ENCODE measurements at places on chromosomes 1 and 21.
A peak's percentile ranks its signal among the peaks of the same experiment; 100 is the strongest.

DNA sequence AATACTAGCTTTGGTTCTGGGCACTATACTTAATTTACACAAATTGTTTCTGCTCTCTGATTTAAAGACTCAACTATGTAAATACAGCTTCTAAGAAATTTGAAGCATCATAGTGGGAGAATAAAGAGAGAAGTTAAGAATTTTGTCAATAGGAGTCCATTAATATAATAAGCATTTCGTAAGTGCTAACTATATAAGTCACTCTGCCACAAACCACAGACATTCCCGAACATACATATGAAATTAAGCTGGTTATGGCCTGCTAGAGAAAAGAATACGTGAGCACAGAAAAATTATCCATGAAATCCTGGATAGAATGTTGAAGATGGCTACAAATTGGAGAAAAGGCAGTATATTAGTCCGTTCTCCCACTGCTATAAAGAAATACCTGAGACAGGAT is 526.2 kb downstream of the MRPL39 start:
- DNase-seq, result no peak

DNA sequence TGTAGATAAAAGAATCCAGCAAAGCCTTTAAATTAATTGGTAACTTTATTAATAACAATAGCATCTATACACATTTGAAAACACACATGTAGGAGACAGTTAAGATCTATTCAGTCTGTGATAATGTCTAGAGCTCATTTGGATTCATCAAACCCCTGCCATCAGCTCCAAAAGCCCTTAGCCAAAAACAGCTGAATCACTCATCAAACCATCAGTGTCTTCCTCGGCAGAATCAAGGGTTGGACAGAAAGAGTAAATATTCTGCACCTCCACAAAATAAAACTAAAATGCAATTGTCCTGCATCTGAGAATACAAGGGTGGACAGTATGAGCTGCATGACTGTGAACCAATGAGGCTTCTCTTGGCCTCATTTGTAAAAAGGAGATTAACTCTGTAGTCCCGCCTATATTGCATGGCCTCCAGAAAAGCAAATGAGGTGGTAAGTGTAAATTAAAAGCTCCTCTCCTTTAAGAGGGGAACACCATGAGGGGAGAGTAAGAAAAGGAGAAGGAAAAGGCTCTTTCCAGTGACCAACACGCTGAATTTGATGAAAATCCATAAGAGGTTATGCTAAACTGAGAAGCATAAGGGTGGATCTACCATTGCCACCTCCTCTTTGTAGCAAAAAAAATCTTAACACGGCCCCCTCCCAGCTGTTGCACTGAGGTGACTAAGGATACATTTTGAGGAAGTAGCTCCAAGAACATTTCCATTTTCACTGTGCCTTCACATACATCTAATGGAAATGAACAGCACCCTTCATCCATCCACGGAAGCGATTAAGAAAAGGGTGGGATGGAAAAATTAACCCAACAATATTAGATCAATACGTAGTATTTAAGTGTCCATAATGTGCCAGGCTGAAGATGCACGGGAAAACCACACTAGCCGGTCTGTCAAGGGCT is 14.7 kb upstream of the BOLA1 start:
- DNase-seq, result peak; percentile 33

DNA sequence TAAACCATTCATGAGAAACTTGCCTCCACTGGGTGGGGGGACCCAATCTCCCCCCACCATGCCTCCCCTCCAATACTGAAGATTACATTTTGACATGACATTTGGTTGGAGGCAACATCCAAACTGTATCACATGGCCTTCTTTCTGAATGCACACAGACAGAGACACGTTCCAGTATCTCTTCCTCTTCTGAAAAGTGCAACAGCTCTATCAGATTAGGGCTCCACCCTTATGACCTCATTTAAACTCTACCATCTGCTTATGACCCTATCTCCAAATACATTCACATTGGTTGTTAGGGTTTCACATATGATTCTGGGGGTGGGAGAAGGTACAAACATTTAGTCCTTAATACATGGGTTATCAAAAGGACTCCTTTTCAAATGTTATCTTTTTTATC is 481.8 kb upstream of the NFIA start:
- no peak for DNase-seq

GRCh38 chr1:31669786-31670592 is 25.3 kb upstream of the PEF1 start:
- DNase-seq, result peak; percentile 63

DNA sequence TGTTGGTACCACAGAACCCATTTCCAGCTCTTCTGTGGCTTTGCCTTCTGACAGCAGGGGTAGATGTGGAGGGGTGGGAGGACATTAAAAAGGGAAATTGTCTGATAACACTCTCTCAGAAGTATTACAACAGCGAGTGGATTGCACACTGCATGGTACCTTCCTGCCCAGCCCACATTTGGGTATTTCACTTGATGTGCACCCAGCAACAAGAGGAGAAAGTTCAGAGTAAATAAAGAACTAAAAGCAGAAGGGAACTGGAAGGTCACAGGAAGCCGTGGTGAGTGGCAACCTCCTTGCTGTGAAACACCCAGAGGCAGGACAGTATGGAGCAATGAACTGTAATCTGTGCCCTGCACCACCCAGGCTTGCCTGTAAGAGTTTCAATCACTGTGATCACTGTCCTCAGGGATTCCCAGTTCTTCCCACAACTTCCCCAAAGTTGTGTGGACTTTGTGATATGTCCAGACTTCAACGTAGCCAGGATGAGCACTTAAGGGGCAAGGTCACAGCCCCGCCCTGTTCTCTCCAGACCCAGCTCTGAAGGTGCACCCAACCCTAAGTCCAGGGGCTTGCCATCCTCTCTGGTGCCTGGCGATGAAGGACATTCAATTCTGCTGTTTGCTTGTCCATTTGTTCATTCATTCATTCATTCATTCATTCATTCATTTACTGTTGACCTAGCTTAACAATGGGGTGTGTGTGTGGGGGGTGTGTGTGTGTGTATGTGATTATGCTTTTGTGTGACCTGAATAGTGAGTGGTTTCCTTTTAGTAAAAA is 18.7 kb upstream of the F5 start:
- DNase-seq, result no peak

DNA sequence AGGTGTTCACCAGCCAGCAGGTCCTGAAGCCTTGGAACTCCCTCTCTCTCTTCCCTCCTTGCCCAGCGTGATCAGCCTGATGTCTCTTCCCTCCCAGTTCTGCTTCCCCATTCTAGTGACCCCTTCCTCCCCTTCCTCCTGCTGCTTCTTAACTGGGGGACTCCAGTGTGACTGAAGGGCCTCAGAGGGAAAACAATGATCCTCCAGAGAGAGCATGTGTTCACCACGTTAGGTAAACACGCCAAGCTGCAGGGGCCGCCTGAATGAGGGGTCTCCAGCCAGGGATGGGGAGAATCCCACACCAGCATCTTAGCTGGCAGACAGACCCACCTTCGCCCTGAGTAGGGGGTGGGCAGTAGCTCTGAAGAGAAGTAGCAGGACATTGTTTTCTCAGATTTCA is 124.8 kb downstream of the TMEM53 start:
- no peak for DNase-seq

DNA sequence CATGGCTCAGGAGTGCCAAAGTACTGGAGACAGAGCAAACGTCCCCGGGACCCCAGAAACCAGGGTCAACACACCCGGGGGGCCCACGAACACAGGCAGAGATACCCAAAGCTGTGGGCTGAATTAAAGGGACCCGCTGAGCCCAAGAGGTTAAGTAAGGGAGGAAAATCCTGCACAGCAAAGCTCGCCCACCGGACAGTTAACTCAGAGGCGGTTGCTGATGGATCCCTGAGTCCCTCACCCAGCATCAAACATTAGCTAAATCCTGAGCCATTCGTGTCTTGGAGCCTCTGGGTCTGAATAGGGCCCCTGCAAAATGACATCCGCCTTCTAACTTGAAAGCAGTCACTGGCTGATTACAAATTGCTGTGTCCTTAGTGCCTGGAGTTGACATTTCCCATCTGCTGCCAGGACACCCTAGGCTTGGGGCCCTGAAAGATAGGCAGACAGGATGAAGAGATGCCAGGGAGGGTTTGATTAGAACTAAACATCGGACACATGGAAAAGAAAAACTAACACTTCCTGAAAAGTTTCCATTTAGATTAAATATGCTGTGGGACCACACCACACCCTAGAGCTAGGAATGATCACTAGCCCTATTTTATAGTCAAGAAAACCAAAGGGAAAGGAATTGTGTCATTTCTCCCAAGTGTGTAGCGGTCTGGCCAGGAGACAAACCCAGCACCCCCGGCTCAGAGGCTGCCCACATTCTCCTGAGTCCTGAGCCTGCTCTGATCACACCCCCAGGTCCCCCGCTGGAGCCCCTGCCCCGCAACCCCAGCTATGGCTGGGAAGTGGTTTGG is 239.3 kb downstream of the NPHP4 start:
- DNase-seq, result no peak

DNA sequence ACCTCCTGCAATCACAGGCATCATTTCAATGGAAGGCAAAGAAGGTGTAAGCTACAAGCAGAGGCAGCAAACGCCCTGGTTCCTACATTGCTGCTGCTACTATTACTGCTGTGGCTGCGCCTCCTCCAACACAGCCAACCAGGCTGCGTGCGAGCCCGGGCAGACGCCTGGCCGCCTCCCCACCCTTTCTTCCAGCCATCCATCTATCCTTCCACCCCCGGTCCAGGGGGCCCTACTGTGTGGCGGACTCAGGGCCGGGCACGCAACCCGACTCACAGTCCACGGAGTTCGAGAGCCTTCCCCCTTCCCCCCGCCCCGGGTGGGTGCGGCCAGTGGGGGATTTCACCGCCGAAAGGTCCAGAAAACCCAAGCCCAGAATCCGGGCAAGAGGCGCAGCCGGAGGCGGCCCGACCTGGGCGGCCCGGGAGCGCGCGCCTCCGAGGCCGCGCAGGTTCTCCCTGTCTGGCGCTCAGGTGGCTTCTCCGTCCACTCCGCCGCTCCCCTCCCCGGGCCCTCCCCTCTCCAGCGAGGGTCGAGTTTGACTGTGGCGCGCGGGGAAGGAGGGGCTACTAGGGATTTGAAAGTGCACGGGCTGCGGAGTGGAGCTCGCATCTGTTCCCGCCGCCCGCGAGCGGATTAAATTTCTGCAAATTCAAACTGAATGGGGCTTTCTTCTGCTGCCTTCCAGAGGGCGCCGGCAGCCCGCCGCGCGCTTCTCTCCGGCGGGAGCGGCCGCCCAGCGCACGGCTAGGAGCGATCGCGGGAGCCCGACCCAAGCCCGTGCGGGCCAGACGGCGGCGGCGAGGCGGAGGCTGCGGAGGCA is at the start of gene HUNK:
Gene HUNK, plus strand, starts transcription at position 569 of the 823 bp plus-strand sequence. CDS start 655 bp downstream, outside the sequence.
- peak; percentile 32 for DNase-seq

DNA sequence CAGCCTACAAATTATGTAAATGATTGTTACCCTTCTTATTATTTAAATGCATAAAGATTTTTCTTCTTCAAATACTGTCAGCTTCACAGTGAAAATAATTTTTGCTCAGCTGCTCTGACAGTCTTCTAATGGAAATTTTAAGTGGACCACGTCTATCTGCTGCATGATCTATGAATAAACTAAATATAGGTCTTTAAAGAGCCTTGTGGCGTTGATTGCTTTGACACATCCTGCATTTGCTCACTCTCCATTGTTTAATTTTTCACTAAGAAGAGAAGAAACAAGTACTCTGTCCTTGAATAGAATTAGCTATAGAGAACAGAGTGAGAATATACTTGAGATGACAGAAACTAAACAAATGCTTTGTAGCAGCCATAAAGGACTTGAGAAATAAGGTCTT is 826.1 kb downstream of the MRPL39 start:
- DNase-seq, result no peak

DNA sequence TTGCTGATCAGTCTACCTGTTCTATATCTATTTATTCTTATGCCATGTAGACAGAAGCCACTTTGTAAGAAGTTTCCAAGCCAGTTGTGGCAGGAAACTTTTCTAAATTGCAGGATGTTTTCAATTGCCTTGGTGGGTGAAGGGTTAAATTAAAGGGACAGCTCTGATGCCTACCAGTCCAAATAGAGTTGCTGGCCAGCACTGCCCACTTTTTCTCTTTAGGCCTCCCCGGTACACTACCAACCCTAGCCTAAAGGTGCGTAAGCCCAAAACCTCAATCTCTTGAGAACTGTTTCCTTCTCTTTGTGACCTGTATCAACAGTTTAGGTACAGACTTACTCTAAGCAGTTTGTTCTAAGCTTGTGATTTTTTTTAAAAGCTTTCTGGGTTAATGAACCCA is 15.5 kb downstream of the SUSD4 start:
- DNase-seq, result no peak

DNA sequence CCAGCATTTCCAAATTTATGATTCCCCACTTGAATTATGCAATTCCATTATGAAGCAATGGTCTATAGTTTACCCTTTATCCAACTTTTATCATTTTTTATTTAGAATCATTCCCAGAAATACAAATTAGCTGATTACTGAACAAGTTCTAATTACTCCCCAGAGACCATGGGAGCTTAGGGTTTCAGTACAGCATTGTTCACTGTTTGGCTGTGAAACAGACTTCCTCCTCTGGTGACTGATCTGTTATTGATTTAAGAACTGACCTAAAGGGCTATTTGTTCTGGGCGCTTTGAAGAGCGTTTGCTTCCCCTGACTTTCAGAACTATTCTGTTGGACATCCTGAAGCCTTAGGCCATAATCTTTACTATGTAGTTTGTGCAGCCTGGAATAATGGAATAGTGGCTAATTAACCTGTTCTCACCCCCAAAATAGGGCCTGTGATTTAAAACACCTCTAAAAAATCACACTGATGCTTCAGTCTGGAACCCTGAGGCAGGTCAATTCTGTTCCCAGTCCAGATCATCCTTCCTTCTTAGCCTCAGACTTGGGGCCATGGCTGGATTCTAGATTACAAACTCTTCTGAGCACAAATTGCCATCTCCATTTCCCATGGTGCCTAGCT is 58.7 kb downstream of the ALG14 start:
- peak; percentile 43 for DNase-seq

DNA sequence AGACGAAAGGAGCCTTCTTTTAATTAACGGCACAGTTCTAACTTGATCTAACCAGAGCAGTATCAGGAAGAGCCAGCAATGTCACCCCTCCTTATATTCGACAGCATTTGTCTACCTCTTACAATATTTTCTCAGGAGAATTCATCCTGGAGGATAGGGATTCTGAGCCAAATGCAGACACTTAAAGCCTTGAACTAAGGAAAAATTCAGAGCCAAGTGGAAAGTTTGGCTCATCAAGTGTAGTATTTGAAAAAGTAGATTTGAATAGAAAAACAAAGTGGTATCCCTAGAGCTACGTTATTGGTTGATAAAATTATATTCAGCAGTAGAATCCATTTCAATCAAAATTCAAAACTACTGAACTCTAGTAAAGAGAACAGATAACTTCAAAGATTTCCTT is 732.0 kb upstream of the ADGRL2 start:
- no peak for DNase-seq

GRCh38 chr1:112625696-112626095 is 6.1 kb downstream of the CAPZA1 start:
- peak; percentile 66 for DNase-seq
